ENCODE measurements at places on chromosomes 2 and 18.

DNA sequence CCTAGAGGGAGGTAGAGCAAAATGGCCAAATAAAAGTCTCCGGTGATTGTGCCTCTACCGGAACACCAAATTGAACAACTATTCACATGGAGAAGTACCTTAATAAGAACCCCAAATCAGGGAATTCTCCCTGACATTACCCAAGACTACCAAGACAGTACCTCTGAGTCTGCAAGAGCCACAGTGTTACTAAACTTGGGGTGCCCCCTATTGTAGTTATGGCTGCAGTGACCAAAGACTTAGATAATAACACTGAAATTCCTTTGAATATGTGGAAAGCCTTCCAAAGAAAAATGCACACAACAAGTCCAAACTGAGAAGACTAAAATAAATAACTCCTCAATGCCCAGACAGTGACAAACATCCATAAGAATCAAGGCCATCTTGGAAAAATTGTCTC lies 682.9 kb upstream of the LRRTM1 start:
- DNase-seq, result no peak

GRCh38 chr18:59917422-59917821 lies 17.6 kb downstream of the PMAIP1 start:
- DNase-seq, result no peak

DNA sequence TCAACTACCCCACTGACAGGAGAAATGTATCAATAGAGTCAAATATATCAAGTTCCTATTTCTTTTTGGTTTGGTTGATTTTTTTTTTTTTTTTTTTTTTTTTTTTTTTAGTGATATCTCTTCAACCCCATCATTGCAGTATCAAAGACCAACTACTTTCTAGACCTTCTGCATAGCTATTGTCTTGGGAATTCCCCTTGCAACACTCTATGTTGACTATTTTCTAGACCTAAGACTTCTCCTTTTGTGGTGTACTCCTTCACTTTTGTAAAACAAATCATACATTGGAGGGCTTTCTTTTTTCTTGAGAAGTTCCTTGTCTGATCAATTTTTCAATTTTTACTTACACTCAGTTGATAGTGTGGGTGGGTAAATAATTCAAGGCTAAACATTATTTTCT lies 46.5 kb upstream of the NR4A2 start:
- DNase-seq, result no peak

- DNase-seq, result no peak
Observed at GRCh38 chr2:138700716-138701115, 79.5 kb downstream of the NXPH2 start.

GRCh38 chr2:99708231-99708630 lies 218.4 kb upstream of the REV1 start:
- no peak for DNase-seq

- no peak for DNase-seq
Observed at GRCh38 chr2:46812361-46813019, 103.1 kb downstream of the MCFD2 start.

DNA sequence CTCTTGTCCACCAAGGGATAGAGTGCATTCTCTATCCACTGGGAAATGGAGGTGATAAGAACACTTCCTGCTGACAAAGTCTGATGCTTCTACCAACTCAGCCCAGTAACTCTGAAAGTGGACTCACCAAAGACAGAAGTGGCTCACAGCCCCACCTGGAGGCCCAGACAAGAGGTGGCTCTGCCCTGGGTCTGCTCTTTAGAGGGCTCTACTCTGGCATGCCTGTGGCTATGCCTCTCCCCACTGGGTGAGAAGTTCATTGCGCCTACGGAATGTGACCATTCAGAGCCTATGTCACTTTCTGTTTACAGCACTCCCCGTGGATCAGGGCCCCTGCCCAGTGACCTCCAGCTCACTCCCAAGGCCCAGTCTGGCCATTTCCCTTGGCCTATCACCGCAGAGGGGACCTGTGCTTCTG lies 13.5 kb upstream of the XDH start:
- no peak for DNase-seq

GRCh38 chr2:62540408-62541168 lies 34.6 kb upstream of the TMEM17 start:
- DNase-seq, result no peak

GRCh38 chr2:111654829-111655228 lies 229.2 kb downstream of the ANAPC1 start:
- no peak for DNase-seq

DNA sequence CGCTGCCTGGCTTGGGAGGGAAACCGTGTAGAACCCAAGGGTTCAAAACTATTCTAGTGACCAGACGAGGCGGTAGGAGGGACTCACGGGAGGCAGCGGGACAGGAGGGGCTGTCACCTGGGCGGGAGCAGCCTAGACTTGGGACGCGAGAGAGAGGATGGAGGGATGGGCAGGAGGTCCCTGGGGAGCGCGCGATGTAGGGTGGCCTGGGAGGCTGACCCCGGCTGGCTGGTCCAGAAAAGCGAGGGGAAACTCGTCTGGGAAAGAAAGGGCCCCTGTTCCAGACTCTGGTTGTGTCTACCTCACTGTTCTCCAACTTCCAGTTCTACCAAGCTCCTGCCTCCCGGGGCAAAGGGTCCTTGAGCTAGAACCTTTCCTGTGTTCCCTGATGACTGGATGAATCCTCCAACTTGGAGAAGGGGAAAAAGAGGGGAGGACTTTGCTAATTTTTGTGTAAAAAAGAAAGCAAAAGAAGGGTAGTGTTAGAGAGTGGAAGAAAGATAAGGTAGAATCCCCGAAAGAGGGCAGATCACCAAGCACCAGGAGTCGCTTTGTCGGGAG lies 1.4 kb downstream of the DOK6 start:
- no peak for DNase-seq

GRCh38 chr2:221590861-221591365 lies 18.8 kb upstream of the EPHA4 start:
- DNase-seq, result no peak

DNA sequence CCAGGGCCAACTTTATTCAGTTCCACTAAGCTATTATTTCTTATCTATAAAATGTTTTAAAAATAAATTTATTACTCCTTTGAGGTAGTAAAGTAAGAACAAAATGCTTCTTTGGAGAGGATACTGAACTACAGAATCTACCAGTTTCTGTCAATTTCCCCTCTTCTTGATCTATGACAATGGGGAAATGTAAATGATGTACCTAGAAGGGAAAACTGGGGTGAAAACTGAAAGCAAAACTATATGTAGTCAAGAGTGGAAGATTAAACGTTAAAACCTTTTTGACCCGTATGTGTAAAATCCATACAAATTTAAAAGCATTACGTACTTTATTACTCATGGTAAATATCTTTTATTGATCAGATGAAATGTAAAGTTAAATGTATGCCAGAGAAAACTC lies 1287.8 kb upstream of the TMEFF2 start:
- DNase-seq, result no peak

GRCh38 chr2:23464905-23465537 lies 80.0 kb downstream of the KLHL29 start:
- DNase-seq, result no peak

DNA sequence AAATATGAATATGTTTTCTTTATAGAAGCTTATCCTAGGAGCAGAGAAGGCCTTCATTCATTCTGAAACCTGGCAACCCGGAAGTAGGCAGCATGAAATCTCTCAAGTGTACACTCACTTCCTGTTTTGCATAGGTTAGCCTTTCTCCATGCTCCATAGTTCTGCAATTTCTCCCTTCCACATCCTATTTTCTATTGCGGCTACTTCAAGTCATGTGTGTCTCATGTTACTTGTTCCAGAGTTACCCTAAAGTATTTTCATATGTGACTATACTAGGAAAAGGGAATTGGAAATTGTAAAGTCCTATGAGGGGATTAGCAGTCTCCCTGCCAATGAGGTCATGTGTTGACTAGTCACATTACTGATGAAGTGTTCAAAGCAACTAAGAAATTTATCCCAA lies 320.6 kb downstream of the NCKAP5 start:
- no peak for DNase-seq

DNA sequence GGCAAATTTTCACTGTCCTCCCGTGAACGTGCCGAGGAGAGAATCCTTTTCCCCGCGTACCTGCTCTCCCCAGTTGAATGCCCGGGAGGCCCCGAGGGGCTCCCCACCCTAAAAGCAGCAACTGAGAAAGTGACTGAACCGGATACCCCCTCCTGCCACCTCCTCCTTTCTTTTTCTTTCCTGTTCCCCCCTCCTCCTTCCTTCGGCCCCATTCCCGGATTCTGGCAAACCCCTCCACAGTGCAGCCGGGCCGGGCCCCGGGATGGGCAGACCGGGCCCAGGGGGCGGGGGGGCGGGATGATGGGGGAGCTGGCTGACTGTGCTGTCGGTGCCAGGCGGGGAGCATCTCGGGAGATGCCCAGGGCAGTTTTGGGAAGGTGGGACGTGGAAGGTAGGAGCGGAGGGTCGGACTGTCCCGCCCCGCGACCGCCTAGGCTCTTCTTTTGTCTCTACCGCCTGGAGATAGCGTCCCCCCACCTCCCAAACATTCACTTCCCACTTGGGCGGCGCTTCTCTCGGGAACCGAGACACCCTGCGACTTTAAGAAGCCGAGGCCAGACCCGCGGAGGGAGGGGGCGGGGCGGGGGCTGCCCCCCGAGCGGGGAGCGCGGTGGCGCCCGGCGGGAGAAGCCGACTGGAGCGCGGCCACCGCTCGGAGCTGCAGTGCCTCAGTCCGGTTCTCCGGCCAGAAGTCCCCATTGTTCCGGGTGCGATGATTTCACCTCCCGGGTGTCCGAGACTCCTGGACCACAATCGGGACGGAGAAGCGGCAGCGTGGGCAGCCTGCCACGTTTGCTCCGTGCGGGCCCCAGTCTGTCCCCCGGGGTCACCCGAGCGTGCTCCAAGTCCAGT lies 8.2 kb downstream of the DLX2 start:
- no peak for DNase-seq

GRCh38 chr18:60895181-60895580 lies 438.0 kb upstream of the CDH20 start:
- no peak for DNase-seq

DNA sequence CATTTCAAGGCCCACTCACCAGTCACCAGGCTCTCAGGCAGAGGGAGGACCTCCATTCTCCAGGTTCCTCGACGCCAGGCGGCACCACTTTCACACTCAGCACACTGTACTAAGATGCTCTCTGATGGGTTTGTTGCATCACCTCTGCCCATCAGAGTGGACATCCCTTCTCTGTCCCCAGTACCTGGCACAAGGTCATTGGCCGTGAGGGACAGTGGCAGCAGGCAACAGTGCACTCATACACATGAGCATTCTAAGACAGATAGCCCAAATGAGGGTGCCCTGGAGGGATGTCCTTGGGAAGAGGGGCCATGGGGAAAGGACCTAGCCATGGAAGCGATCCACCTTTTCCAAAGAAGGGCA lies 3.0 kb upstream of the ADRA2B start:
- no peak for DNase-seq

DNA sequence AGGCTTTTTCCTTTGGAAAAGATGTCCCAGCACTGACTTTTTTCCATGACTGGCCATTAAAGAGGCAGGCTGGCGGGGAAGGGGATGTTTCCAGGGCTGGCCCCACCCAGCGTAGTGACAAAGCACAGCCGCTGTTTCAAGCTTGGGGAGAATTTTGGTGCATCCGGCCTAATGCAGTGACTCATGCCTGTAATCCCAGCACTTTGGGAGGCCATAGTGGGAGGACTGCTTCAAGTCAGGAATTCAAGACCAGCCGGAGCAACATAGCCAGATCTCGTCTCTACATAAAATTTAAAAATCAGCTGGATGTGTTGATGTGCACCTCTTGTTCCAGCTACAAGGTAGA lies 78.0 kb upstream of the SH3BP4 start:
- no peak for DNase-seq

GRCh38 chr2:139214801-139215200 lies 434.6 kb upstream of the NXPH2 start:
- no peak for DNase-seq

GRCh38 chr2:120465701-120465988 lies 119.7 kb downstream of the INHBB start:
- DNase-seq, result no peak

DNA sequence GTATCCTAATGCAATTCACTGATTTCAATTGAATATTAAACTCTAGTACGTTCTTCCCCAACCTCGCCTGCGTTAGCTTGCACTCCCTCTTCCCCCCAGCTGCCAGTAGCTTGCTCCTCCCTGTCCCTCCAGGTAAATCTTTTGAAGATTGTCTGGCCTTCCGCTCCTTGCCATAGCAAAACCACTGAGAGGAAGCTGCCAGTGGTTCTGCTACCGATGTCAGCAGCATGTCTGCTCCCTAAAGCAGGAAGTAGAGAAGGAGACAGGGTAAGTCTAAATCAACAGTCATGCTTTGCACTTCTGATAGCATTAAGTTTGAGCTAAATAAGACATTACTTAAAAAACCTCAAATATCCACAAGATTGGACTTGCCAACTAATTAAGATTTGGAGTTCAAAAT lies 89.1 kb downstream of the SCN2A start:
- no peak for DNase-seq

- DNase-seq, result no peak
Observed at GRCh38 chr2:52622266-52622665, 1145.3 kb upstream of the CHAC2 start.

DNA sequence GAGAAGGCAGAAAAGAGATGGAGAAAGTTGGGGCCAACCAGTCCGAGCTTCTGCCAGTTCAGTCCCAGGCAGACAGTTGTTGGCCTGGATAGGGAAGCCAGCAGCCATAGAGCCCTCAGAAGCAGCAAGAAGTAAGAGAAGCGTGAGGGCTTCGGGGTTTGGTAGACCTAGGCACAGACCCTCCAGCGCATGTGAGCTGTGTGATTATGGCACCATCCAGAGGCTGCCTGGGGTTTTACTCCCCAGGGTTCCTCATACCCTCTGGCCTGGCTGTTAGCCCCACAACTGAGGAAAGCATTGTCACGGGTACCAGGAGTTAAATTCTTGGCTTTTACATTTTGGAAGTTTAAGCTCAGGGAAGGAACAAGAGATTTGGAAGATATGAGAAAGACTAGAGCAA lies 93.7 kb upstream of the RAB6C start:
- no peak for DNase-seq

- DNase-seq, result no peak
Observed at GRCh38 chr2:46716927-46717326, 198.7 kb downstream of the MCFD2 start.

DNA sequence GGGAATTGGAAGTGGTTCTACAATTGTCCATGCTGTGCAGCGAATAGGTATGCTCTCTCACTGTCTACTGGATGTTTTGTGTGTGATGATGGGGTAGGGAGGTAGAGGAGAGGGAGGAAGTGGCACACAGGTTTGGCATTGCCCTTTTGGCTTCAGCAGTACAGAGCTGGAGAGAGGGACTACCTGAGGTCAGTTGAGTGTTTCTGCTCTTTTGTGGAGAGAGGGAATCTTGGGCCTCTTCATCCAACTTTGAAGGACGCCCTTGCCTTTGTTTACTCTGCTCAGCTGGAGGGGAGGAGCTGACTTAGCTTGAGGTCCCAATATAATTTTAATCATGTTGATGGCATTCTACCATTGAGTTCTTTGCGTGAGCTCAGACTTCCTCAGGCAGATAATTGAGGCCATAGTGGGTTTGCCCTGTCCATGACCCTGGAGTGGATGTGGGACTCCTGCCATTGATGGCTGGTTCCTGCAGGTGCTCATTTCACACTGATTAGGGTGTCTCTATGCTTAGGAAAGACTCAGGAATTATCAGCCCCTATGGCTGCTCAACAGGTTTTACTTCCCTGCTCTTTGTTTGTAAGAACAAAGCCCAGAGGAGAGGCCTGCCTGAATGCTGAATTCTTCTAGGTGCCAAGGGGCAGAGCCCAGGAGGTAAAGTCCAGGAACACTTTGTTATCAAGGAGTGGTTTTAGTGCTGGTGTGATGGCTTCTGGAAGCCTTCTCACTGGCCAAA lies 7.2 kb downstream of the RPIA start:
- DNase-seq, result no peak

Measured in left lobe of liver (tissue), 2 donors.